Activated CD4-positive, alpha-beta T cell treated with anti-CD3 and anti-CD28 coated beads, Interleukin-2, amount 10 ng/mL, durations not matched to agents 7 days and 5 days (primary cell): ENCODE measurements at places on chromosomes 13 and 19.

- DNase-seq, result no peak
Observed at GRCh38 chr19:33484226-33484774, 37.3 kb downstream of the PEPD start.

- no peak for DNase-seq
Observed at GRCh38 chr19:16433986-16434385, 37.8 kb downstream of the EPS15L1 start.

DNA sequence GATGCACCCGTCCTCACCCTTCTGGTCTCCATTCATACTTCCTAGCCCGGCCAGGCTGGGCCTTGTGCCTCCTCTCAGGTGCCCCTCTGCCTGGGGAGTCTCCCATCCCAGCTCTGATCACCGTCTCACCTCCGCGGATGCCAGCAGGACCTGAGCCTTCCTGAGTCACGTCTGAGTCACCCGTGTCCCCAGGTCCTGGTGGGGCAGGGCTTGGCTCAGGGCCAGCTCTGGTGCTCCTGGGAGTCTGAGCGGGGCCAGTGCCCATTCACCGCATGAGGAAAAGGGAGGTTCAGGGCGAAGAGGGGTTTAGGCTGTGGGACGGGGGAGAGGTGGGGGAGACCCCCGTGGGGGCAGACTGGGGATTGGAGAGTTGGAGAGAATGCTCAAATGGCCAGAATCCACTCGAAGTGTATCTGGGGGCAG lies 593 bp downstream of the ATP8B3 start:
- peak; percentile 28 for DNase-seq

DNA sequence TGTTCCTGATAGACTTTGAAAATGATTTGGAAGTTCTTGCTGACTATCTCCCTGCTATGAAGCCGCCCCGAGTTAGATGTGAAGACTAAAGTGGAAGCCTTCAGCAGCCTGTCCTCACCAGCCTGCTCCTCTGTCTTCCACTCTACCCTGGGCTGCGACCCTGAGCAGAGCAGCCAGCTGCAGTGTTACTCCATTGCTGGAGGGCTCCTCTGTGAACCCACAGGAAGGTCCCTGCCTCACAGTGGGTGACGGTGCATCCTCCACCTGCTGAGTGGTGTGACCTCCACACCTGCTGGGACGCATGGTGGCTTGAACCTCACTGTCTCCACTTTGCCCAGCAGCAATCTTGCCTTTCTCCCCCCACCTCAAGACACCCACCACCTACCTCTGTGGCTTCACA lies 116.4 kb downstream of the IRS2 start:
- DNase-seq, result no peak

GRCh38 chr13:109454167-109454917 lies 332.0 kb downstream of the IRS2 start:
- no peak for DNase-seq

DNA sequence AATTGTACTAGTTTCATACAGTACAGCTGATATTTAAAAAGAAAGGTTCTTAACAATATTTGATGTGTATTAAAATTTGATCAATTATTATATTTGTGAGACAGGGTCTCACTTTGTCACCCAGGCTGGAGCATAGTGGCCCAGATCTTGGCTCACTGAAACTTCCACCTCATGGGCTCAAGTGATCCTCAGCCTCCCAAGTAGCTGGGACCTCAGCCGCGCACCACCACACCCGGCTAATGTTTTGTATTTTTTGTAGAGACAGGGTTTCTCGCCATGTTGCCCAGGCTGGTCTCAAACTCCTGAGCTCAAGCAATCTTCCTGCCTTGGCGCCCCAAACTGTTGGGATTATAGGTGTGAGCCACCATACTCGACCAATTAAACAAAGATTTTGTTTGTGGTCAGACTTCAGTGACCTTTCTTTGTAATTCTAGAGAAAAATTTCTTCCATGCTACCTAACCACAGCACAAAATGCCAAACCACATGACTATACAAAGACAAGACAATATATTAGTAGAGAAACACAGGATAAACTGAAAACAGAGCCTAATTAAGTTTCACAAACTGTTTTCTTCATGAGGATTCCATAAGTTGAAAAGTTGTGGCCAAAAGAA lies 59.6 kb downstream of the RBM26 start:
- no peak for DNase-seq

- DNase-seq, result no peak
Observed at GRCh38 chr13:72390909-72391308, 336.5 kb downstream of the MZT1 start.

- no peak for DNase-seq
Observed at GRCh38 chr13:60150538-60150937, 13.2 kb downstream of the DIAPH3 start.

GRCh38 chr19:4115050-4115817 lies 8.7 kb downstream of the MAP2K2 start:
- DNase-seq, result peak; percentile 86

DNA sequence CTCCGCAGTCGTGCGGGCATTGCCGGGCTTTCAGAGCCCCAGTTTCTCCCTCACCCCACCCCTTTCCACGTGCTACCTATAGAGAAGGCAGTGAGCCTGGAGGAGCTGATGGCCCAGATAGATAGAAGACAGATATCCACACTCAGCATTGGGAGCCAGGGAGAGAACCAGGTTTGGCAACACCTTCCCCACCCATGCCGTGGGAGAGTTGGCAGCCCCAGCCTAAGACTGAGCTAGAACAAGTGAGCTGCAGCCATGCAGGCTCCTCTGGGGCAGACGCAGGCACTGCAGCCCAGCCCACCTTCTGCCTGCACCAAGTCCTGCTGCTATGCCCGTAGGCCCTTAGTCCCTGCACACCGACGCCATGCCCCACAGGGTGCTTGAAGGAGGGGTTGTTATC lies 10.3 kb upstream of the KRTDAP start:
- no peak for DNase-seq
